H7 (cell line): ENCODE measurements at places on chromosomes 16 and 17.

- peak; percentile 65 for DNase-seq
Measured at GRCh38 chr16:57377080-57377841, 5.0 kb downstream of the CX3CL1 start.

- DNase-seq: no peak
Measured at GRCh38 chr16:67477960-67478554, 2.9 kb downstream of the ATP6V0D1 start.

DNA sequence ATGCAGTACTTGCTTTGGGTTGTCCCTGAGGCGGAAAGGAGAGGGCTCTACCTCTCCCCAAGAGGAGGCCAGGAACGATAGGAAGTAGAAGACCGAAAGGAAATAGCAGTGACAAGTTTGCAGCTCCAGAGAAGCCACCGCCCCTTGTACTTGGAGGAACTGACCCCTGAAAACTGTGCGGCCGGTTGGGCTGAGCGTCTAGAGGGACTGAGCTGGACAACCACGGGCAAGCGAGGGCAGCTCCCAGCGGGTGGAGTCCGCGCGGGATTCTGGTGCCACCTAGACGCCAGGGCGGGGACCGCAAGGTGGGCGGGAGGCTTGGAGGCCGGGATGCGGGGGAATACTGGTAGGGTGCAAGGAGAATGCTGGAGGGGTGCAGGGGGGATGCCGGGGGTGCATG lies 1.3 kb upstream of the SLC6A4 start:
- DNase-seq: peak; percentile 83

DNA sequence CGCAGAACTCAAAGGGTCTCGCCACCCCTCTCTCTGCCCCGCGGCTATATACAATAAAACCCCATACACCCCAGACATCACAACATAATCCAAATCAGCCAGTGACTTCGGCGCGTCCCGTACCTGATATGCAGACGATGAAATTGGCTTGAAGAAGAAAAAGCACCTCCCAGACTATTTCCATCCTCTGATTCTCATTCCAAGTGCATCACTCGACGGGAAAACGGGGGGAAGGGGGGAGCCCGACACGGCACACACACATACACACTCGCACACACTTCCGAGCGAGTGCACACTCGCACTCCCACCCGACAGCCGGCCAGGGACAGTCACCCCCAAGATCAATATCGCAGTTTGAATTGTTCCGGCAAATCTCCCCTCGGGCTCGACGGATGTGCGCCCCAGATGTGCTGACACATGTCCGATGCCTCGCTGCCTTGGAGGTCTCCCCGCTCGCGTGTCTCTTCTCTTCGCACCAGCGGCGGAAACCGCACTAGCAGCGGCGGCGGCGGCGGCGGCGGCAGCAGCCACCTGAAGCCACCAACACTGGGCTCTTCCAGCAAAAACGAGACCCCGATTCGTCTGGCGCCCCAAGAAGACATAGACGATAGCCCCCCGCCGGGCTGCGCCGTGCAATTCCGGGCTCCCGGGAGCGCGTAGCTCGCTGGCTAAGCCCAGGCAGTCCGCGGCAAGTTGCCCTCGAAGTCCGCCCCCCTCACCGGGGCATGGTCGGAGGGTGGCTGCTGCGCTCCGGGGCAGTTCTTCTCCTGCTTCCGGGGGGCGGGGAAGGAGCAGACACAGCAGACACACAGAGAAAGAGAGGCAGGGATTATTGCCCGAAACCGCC lies 688 bp downstream of the CA10 start:
- peak; percentile 51 for DNase-seq

- no peak for DNase-seq
Measured at GRCh38 chr16:84153660-84154214, 8.6 kb downstream of the DNAAF1 start.
